ENCODE measurements at places on chromosomes 4 and X.

DNA sequence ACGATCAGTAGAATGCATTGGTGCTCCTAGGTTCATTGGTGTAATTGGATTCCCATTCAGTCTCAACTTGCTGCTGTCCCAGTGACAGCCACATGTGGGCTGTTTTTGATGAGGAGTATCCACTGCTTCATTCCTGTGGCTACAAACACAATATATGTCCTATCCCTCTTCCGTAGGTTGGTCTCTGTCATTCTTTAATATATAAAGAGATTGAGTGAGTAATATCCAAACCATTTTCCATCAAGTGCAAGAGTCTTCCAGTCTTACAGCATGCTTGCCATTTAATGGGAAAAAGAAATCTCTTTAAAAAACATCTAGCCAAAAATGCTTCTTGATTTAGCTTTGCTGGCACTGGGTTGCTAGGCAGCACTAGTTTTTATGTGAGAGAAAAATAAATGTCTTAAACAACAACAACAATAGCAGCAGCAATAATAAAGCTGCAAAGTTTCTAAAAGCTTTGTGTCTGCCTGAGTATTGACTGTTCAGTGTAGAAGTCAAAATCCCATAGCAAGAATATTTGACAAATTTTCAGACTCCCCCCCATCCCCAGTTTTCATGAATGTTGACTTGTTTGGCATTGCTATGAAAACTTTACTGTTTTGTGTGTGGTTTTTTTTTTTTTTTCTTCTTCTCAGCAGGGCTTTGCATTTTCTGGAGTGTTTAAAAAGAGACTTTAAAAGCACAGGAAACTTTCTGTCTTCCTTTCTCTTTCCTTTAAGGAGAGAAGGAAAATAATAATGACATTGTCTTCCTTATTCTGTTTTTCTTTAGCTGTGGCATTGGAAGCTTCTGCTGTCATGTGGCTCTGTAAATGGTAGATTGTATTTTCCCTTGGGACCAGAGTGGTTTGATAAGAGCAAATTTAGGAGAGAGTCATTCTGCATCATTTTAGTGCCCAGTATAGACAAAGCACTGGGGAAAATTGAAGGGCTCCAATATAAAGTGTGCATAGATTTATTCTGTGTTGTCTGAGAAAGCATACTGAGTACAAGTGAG lies 244.3 kb downstream of the ARHGAP10 start:
- no peak for DNase-seq

DNA sequence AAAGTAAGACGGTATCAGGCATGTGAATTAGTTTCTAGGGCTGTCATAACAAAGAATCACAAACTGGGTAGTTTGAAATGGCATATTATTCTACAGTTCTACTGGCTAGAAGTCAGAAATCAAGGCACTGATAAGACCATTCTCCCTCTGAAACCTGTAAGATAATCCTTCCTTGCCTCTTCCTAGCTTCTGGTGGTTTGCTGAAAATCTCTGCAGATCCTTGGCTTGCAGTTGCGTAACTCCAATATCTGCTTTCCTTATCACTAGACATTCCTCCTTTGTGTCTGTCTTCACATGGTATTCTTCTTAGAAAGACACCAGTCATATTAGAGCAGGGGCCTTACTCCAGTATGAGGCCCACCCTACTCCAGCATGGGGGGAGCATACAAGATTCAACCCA lies 19.6 kb upstream of the LCORL start:
- DNase-seq = no peak

DNA sequence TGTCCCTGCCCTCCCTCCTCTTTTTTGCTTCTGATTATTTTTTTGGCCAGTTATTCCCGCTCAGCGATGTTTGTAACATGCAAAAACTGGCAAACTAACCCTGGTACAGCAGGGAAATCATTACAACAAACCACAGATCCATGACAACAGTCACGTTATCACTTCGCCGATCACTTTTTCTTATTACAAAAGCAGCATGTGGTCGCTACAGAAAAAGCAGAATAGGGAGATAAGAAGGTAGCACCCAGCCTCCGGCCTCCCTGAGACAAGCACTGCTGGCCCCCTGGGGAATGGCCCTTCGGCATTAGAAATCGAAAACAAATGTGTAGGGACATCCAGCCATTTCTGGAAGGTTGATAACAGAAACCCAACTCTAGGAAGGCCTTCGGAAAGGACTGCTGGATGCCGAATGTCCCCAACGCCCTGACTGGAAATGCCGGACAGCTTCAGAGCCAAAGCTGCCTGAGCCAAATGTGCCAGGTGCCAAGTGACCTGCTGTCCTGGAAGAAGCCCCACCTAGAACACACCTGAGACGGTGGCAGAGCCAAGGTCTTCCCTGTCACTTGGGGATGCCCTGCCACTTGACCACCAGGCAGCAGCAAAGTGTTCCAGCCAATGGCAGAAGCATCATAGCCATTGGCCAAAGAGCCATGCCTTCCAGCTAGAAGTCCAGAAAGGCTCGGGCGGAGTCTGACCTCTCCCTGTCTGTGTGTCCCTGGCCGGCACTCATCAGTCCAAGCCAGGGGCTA lies 2.9 kb downstream of the IDH3G start:
- no peak for DNase-seq

DNA sequence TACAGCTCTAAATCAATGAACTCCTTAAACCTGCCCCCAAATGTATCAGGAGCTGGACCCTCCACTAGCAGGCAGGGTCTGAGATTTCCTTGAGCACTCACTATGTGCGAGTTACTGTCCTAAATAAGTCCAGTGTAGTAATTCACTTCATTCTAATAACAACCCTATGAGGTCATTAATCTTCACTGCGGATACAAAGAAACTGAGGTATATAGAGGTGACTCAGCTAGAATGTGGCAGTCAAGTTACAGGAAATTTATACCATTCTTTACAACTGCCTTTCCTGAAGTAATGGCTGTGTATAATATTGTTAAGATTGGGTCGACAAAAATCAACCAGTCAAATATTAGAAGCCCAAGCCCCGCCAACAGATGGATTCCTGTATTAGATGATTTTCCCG lies 473.9 kb upstream of the FTHL17 start:
- DNase-seq = no peak

Data from iPS-NIHi11 (cell line).